ENCODE measurements at places on chromosomes 13 and 19. TPM values are rescaled to one million over a fixed set of nuclear protein-coding genes. Genes with fewer than 3 reads are reported as not detected.

EFNA2 gene
- total RNA-seq, result 0.21 TPM

EDDM13 gene
- total RNA-seq, result not detected

CGB5 gene
- 35.7 TPM for total RNA-seq

CGB2 gene
- total RNA-seq, result 2.2 TPM

KHSRP gene
- total RNA-seq, result 76.0 TPM
